Stimulated activated CD8-positive, alpha-beta memory T cell treated with anti-CD3 and anti-CD28 coated beads, Interleukin-7, amount 100 ng/mL, for 1 hour (primary cell): ENCODE measurements at places on chromosomes 6 and 20.
A peak's percentile ranks its signal among the peaks of the same experiment; 100 is the strongest.

DNA sequence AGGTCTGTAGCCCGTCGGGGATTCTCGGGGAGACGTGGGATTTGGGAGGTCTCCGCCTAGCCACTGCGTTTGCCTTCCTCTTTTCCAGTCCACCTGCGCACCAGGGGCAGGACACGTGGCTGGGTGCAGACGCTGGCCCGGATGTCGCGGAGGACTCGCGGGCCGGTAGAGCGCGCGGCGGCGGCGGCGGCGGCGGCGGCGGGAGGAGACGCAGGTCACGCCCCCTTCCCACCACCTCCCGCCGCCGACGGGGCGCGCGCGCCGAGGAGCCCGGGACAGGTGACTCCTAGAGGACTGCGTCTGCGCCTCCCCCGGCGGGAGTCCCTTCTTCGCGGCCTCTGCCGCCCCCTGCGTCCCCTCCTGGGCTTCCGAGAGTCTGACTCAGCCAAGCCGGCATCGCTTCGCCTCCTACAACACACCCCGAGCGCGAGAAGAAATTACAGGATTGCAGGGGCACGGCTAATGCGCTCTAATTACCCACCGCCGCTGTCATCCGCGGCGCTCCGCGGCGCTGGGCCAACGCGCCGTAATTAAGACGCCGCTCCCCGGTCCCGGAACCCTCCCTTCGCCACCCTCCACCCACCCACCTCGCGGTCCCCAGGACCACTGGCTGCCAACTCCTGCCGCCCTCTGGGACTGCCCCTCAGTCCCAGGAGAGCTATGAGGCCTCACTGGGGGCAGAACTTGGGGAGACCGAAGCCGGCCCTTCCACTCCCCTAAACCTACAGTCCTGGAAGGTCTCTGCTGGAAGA lies 124.5 kb downstream of the MRPL14 start:
- DNase-seq: peak; percentile 11

DNA sequence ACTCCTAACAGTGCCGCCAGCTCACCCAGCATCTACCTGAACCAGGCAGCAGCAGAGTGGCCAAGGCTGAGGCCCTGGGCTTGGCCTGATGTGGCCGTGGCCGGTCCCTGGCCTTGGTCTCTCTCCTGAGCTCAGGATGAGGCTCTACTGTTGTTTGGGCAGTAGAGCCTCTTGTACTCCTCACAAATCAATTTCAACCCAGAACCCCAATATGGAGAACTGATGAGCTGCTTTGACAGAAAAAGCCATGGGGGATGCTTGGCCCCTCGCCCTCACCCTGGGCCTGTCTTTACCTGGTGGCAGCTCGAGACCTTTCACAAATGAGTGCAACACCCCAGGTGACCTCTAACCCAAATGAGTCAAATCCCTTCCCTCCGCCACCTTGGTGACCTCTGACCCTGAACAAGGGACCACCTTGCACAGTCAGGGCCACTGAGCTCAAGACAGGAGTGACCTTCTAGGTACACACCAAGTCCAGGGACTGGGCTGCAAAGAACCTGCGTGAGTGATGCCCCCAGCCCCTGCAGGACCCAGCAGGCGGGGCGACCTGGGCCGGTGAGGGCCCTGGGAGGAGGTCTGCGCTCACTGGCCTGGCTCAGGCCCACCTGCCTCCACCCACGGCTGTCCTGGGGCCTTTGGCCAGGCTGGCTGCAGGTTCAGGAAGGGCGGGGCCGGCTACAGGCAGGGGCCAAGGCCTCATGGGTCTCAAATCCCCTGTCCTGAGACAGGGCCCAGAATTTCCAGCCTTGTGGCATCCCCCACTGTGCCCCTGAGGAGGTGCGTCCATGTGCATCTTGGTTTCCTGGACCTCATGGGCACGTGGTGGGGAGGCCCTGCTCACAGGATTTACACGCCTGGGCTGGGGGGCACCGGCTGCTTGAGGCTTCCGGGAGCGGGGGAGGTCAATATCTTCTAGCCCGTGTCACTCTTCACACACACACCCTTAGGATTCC lies 30.2 kb downstream of the PSMG4 start:
- no peak for DNase-seq

GRCh38 chr20:38649275-38649891 lies 47.8 kb downstream of the ARHGAP40 start:
- no peak for DNase-seq

DNA sequence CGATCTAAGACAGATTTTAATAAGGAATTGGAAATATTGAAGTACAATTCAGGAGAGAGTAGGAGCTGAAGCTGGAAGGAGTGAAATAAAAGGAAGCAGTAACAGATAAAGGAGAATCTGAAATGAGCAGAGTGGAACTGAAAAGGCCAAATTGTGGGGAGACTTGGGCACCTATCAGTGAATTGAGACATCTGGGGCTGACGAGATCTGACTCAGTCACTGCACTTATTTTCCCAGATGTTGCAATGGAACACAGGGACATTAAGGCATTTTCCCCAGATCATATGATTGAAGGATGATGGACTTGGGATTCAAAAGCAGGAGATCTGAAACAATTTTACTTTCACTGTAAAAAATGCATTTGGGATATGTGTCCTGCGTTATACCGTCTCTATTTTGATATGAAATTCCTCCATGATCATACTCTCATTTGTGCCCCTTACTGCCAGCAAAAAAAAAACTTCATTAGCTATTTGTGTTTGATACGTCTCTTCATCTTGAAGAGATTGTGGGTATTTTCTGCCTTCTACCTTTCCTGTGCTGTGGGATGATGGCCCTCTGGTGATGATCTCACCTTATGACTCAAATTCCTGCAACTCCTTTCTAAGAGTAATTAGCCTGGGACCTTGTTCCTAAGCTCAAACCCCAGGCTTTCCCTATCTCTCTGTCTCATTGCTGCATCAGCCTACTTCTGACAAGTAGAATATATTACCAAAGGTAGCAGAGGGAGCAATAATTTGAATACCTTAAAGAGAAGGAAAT lies 278.5 kb upstream of the MAN1A1 start:
- DNase-seq: no peak
